ENCODE measurements at places on chromosomes 12 and 14. TPM values are rescaled to one million over a fixed set of nuclear protein-coding genes. Genes with fewer than 3 reads are reported as not detected.

BCL11B gene
- 0.88 TPM for total RNA-seq

IGF1 gene
- 0.88 TPM for total RNA-seq

CCDC175 gene
- total RNA-seq: not detected

PTGER2 gene
- total RNA-seq: 3.3 TPM

IFNG-AS1 gene
- 0.29 TPM for total RNA-seq

GMFB gene
- 98.8 TPM for total RNA-seq

MORN3 gene
- total RNA-seq: 1.4 TPM

HHIPL1 gene
- 12.3 TPM for total RNA-seq

KLRD1 gene
- total RNA-seq: 0.36 TPM

DNA sequence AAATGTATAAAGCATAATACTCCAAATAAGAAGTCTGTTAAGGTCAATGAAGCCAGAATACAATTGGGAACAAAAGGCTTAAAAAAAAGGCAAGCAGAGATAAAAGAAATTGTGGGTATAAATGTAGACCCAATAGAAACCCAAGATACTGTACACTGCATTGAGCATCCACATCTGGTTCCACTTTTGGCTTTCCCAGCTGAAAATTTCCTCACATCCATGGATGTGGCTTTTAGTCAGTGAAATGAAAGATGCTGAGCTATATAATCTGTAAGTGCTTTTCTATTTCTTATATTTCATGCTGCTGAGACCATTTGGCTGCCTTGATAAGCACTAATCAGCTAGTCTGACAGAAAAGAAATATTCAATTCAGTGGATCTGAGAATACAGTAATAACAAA is 83.5 kb downstream of the PTPRR start:
- DNase-seq: no peak
- H3K4me3 ChIP-seq: no peak overlapping the region
- H3K36me3 ChIP-seq: no peaks in the 10 kb centered on the region
- H3K27ac ChIP-seq: no peak overlapping the region

DNA sequence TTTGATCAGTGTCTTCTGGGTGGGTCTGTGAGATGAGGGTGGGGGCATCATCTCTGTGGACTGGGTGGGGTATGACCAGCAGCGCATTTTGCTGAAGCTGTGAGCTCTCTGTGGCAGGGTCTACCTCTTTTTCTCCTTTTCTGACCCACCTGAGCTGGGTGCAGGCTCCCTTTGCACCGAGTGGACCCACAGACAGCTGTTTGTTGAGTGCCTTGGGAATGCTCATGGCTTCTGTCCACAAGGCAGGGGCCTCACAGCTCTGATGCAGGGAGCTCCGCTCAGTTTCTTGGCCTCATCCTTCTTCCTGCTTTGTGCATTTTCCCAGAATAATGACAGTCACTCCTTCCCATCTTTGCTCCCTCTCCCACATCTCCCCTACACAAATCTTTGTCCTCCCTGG is 380.6 kb downstream of the DPF3 start:
- H3K27me3 ChIP-seq: peaks cover 28% of the 10 kb centered on the region
- no peak overlapping the region for H3K4me3 ChIP-seq
- H3K36me3 ChIP-seq: no peaks in the 10 kb centered on the region
- no peak overlapping the region for H3K27ac ChIP-seq
- H3K4me1 ChIP-seq: peaks cover 12% of the 10 kb centered on the region

GRCh38 chr12:54338698-54339296 is 13.9 kb downstream of the COPZ1 start:
- peaks cover 40% of the 10 kb centered on the region for H3K36me3 ChIP-seq
- H3K4me1 ChIP-seq: peaks cover 34% of the 10 kb centered on the region
- peak overlapping the region; percentile 28 for H3K27ac ChIP-seq
- H3K27me3 ChIP-seq: no peaks in the 10 kb centered on the region
- peak; percentile 59 for DNase-seq

DNA sequence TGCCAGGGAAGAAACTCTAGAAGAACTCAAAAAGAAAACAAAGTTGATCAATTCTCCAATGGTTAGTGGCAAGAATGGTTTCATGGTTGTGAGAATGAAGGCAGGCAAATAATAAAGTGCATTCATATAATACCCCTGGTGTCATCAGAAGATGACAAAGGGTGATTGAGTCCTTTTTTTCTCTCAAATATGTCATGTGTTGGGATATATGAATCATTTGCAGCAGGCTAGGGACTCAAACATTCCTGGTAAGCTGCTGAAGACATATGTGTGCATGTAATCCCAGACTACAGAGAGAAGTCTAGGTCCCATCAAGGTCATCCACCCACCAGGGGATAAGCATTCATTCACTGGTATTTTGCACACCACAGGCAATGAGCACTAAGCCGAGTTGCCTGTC is 82.4 kb upstream of the MYF6 start:
- DNase-seq: no peak
- H3K27ac ChIP-seq: peak overlapping the region; percentile 52
- no peaks in the 10 kb centered on the region for H3K27me3 ChIP-seq

GRCh38 chr14:73729556-73730265 is 15.5 kb upstream of the PNMA1 start:
- DNase-seq: no peak
- no peaks in the 10 kb centered on the region for H3K27me3 ChIP-seq
- H3K36me3 ChIP-seq: peaks cover 71% of the 10 kb centered on the region
- no peak overlapping the region for H3K27ac ChIP-seq

GRCh38 chr12:57740656-57741412 is 2.3 kb upstream of the AGAP2 start:
- H3K27me3 ChIP-seq: peaks cover 65% of the 10 kb centered on the region
- DNase-seq: peak; percentile 65
- H3K4me3 ChIP-seq: no peak overlapping the region

- no peaks in the 10 kb centered on the region for H3K4me1 ChIP-seq
- DNase-seq: no peak
- no peaks in the 10 kb centered on the region for H3K36me3 ChIP-seq
- H3K4me3 ChIP-seq: no peak overlapping the region
- H3K27me3 ChIP-seq: no peaks in the 10 kb centered on the region
These were observed 276.8 kb downstream of the ADGRD1 start for GRCh38 chr12:131230340-131231031.

- peak; percentile 44 for DNase-seq
- peak overlapping the region; percentile 32 for H3K4me3 ChIP-seq
- peak overlapping the region; percentile 95 for H3K27ac ChIP-seq
These were observed 140.9 kb downstream of the EFCAB11 start for GRCh38 chr14:89813617-89814031.

DNA sequence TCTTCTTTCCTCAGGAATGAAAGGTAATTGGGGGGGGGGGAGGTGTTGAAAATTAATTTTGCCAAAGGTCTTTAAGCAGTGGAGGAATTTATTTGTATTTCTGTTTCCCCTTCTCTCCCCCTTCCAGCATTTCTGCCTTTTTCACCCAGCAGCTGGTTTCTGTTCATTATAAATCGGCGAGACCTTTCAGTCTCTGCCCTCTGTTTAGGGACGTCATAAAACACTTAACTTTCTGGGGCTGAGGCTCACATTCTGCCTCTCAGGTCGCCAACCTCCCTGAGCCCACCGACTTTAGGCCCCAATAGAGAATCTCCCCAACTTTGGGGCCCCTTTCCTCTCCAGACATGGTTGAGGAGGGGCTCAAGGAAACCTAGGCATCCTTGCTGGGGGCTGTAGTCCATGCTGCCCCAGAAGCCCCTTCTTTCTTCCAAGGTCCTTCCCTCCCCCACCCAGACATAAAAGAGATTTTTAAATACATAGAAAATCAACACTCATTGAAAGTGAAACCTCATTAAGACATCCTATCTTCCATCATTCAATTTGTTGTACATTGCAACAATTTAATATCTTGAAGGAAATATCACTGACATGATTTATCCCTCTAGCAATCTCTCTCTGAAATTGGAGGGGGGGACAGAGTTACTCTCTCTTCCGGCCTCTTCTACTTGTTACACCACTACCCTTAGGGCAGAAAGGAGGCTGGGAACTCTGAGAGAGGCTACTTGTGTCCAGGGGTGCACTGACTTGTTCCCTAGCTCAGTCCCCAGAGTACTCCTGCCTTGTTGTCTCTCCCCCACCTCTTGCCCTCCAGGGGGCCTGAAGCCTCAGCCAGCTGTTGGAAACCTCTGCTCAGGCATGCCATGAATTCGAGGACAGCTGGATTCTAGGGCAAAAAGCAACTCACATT is 2.5 kb upstream of the HOXC6 start:
- H3K36me3 ChIP-seq: peaks cover 10% of the 10 kb centered on the region
- peak overlapping the region; percentile 66 for H3K27ac ChIP-seq
- H3K4me1 ChIP-seq: peaks cover 53% of the 10 kb centered on the region
- DNase-seq: no peak
- H3K4me3 ChIP-seq: peak overlapping the region; percentile 43

GRCh38 chr14:69992564-69992963 is 113.3 kb downstream of the SMOC1 start:
- H3K27ac ChIP-seq: no peak overlapping the region

- H3K36me3 ChIP-seq: no peaks in the 10 kb centered on the region
- H3K27me3 ChIP-seq: no peaks in the 10 kb centered on the region
- H3K4me1 ChIP-seq: no peaks in the 10 kb centered on the region
- DNase-seq: no peak
- H3K4me3 ChIP-seq: no peak overlapping the region
These were observed 35.5 kb upstream of the OR5AU1 start for GRCh38 chr14:21191261-21191808.

- H3K4me1 ChIP-seq: no peaks in the 10 kb centered on the region
- DNase-seq: no peak
- no peaks in the 10 kb centered on the region for H3K36me3 ChIP-seq
- H3K4me3 ChIP-seq: no peak overlapping the region
- no peaks in the 10 kb centered on the region for H3K27me3 ChIP-seq
These were observed 188.9 kb downstream of the SLC41A2 start for GRCh38 chr12:104769144-104769561.

- no peaks in the 10 kb centered on the region for H3K4me1 ChIP-seq
- no peak overlapping the region for H3K4me3 ChIP-seq
- no peaks in the 10 kb centered on the region for H3K36me3 ChIP-seq
- H3K27me3 ChIP-seq: no peaks in the 10 kb centered on the region
These were observed 354.4 kb downstream of the MED13L start for GRCh38 chr12:115922952-115923564.

GRCh38 chr12:15896867-15897266 is 14.3 kb upstream of the DERA start:
- H3K27ac ChIP-seq: peak overlapping the region; percentile 28
- peaks cover 70% of the 10 kb centered on the region for H3K36me3 ChIP-seq
- H3K4me1 ChIP-seq: peaks cover 7% of the 10 kb centered on the region

- no peak for DNase-seq
- H3K27me3 ChIP-seq: no peaks in the 10 kb centered on the region
- no peak overlapping the region for H3K4me3 ChIP-seq
These were observed 106.5 kb downstream of the TMEM117 start for GRCh38 chr12:43942379-43942778.

DNA sequence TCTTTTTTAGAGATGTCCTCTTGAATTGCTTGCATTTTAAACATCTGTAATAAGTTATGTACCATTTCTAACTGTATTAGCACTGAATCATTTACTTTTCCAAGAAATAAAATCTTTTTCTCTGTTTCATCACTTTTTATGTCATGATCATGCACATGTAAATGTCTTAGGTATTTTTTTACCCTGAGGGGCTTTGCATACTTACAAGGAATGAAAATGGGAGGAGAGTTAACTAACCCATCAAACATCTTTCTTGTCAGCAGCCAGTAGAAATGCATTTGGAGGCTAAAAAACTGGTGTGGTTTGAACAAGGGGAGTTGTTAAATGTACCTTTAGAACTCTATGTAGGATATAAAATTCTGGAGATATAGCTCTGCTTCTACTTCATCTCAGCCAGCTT is 1080.3 kb downstream of the GALC start:
- H3K4me3 ChIP-seq: no peak overlapping the region
- no peaks in the 10 kb centered on the region for H3K4me1 ChIP-seq
- no peak overlapping the region for H3K27ac ChIP-seq
- H3K36me3 ChIP-seq: no peaks in the 10 kb centered on the region
- no peaks in the 10 kb centered on the region for H3K27me3 ChIP-seq

DNA sequence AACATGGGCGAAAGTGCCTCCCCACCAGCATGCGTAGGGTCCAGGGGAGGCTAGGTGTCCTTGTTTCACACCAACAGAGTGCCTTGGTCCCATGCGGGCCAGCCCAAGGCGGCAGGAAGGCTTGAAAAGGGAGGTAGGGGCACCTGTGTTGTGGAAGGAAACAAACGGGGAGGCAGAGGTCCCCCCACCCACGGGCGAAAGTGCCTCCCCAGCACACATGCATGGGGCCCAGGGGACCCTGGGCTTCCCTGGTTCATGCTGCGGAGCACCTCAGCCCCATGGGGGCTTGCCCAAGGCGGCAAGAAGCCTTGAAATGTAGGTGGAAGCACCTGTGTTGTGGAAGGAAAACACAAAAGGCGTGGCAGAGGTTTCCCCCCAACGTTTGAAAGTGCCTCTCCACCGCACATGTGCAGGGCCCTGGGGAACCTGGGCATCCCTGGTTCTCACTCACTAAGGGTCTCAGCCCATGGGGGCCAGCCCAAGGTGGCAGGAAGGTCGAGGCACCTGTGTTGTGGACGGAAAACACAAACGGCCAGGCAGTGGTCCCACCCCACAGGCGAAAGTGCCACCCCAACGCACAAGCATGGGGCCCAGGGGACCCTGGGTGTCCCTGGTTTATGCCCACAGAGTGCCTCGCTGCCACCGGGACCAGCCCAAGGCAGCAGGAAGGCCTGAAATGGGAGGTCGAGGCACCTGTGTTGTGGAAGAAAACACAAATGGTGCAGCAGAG is 374.7 kb downstream of the ALG10 start:
- H3K27me3 ChIP-seq: no peaks in the 10 kb centered on the region
- H3K4me1 ChIP-seq: no peaks in the 10 kb centered on the region
- H3K4me3 ChIP-seq: no peak overlapping the region
- DNase-seq: peak; percentile 52
- H3K27ac ChIP-seq: no peak overlapping the region

GRCh38 chr12:67533159-67533558 is 115.4 kb upstream of the DYRK2 start:
- H3K27ac ChIP-seq: no peak overlapping the region
- peaks cover 12% of the 10 kb centered on the region for H3K4me1 ChIP-seq
- H3K27me3 ChIP-seq: no peaks in the 10 kb centered on the region
- no peak overlapping the region for H3K4me3 ChIP-seq
- no peaks in the 10 kb centered on the region for H3K36me3 ChIP-seq

- H3K27me3 ChIP-seq: no peaks in the 10 kb centered on the region
- H3K36me3 ChIP-seq: no peaks in the 10 kb centered on the region
- no peak overlapping the region for H3K4me3 ChIP-seq
- peaks cover 9% of the 10 kb centered on the region for H3K4me1 ChIP-seq
- no peak for DNase-seq
These were observed 201.1 kb upstream of the TMEM260 start for GRCh38 chr14:56378475-56378877.

DNA sequence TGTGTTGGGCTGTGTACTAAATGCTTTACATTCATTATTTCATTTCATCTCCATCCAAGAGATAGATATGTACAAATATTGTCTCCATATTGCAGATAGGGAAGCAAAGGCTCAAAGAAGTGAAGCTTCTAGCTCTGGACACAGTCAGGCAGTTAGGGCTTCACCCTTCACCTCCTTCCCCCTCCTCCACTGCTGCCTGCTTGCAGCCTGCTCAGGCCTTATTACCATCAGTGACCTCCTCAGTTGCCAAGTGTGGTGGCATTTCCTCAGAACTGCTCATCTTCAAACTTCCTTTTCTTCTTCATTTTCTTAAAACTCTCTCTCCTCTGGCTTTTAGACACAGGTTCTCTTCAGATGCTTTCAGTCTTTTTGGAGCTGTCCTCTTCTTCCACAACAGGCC is 4.7 kb upstream of the GPATCH2L start:
- H3K27ac ChIP-seq: no peak overlapping the region
- no peaks in the 10 kb centered on the region for H3K36me3 ChIP-seq
- H3K4me1 ChIP-seq: peaks cover 3% of the 10 kb centered on the region
- DNase-seq: no peak
- H3K27me3 ChIP-seq: peaks cover 14% of the 10 kb centered on the region

GRCh38 chr12:75561921-75562320 is 50.5 kb upstream of the KRR1 start:
- H3K36me3 ChIP-seq: no peaks in the 10 kb centered on the region
- H3K27me3 ChIP-seq: no peaks in the 10 kb centered on the region
- H3K27ac ChIP-seq: no peak overlapping the region
- H3K4me3 ChIP-seq: no peak overlapping the region

All from osteoblast (primary cell).